ENCODE measurements at places on chromosomes 5 and 9.

- no peak for DNase-seq
These were observed 442.7 kb downstream of the CDK5RAP2 start for GRCh38 chr9:120137186-120137840.

DNA sequence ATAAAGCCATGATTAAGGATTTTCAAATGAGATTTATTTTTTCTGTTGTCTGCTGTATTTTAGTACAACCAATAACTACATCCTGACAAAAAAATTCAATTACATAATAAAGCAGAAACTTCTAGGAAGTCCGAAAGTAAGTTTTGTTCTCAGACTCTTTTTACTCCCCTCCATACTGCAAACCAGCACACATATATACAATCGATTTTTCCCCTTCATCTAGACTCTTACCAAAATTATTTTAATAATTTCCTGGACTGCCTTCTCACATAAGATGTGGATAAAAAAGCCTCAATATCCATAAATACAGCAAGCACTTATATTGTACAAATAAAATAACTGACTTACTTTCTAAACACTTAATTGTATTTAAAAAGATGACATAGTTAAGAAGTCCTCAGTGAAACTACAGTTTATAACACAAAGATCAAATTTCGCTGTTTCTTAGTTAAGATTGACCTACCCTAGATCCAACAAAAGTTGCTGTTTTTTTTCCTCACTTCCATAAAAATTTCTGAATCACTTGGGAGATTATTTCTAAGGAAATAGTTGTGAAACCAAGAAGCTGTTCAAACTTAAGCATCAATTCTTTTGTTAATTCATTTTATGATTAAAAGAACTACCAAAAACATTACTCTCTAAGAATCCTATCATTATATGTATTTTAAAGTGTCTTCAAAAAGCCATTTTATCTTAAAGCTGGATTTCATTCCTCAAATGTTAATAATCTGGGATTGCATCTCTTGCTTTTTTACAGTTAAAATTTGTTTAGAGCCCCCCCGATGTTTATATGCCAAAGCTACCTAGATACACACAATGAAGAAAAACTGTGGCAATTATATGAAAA is 74.7 kb upstream of the IFNE start:
- DNase-seq = no peak

- no peak for DNase-seq
These were observed 166.4 kb upstream of the SPRY4 start for GRCh38 chr5:142491270-142491669.

- DNase-seq = no peak
These were observed 29.4 kb upstream of the TMEM250 start for GRCh38 chr9:136147890-136148714.

GRCh38 chr5:31815376-31815775 is 176.4 kb downstream of the PDZD2 start:
- no peak for DNase-seq

GRCh38 chr9:35102465-35102768 is 514 bp downstream of the STOML2 start:
- no peak for DNase-seq

DNA sequence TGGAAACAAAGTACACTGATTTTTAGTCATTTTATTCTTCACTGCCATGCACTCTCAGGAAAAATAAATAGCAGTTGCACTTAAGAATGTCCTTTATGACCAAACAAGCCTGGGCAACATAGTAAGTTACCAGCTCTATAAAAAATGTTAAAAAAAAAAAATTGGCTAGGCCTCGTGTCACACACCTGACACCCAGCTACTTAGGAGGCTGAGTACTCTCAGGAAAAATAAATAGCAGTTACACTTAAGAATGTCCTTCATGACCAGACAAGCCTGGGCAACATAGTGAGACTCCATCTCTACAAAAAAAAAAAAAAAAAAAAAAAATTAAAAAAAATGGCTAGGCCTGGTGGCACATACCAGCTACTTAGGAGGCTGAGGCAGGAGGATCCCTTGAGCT is 304.6 kb downstream of the SLCO4C1 start:
- DNase-seq = no peak

GRCh38 chr5:138605254-138605972 is 30.2 kb upstream of the HSPA9 start:
- DNase-seq = no peak

DNA sequence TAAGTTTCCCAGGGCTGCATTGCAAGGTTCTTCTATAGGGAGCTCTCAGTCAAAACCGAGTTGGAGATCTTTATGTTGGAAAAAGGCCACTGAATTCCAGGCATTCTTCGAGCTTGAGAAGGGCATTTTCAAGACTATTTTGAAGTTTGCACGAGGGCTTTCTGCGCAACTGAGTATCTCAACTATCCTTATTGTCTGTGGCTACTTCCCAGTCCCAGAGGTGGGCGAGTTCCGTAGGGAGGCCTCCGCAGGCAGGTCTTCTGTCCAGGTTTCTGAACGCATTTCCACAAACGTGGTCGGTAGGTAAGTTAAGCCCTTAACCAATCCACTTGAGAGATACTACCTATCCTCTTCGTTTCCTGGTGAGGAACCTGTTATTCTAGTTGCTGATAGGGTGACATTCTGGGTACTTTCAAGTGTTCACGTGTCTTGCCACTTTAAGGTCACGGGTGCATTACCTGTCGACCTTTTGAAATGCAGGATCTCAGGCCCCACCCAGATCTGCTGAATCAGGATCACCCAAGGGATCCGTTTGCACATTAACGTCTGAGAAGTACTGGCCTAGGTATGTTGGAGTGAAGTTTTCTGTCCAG is 51.4 kb upstream of the TJP2 start:
- no peak for DNase-seq

DNA sequence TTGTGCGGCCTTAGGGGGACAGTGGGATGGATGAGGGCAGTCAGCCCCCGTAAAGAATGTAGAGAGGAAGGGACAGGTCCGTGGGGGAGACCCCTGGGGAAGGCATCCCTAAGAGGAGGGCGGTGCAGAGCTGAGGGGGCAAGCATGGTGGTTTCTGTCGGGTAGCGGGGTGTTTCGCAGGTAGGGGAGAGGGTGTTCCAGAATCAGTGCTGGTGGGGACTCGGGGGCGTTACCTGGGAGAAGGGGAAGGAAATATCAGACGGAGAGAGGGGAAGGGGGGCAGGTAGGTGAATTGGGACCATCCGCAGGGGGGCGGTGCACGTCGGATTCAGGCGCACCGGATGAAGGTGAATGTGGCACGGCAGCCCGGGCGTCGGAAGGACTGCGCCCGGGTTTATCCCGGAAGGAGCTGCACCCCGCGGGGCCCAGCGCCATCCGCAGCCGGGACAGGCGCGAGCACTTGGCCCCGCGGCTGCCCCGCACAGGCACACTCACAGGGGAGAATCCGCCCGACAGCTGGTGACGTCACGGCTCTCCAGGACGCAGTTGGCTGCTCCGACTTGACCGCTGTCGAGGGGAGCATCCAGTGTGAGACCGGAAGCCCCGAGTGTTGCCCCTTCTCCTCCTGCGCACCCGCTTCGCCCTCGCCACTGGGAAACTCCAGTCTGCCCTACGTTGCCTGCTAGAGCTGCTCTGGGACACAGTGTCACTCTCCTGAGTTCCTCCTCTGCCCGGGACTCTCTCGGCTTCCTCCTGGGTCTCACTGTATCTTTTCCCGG is 1.3 kb downstream of the CD72 start:
- DNase-seq = peak; percentile 51

GRCh38 chr5:111238431-111239225 is 14.4 kb downstream of the CAMK4 start:
- DNase-seq = no peak

Data from stimulated activated CD8-positive, alpha-beta memory T cell treated with anti-CD3 and anti-CD28 coated beads, Interleukin-7, amount 100 ng/mL, for 1 hour (primary cell).